Activated CD8-positive, alpha-beta memory T cell treated with anti-CD3 and anti-CD28 coated beads for 4 hours (primary cell): ENCODE measurements at places on chromosomes 6 and 20.
A peak's percentile ranks its signal among the peaks of the same experiment; 100 is the strongest.

- no peak for DNase-seq
Measured at GRCh38 chr6:9100869-9101580, 665.7 kb upstream of the SLC35B3 start.

DNA sequence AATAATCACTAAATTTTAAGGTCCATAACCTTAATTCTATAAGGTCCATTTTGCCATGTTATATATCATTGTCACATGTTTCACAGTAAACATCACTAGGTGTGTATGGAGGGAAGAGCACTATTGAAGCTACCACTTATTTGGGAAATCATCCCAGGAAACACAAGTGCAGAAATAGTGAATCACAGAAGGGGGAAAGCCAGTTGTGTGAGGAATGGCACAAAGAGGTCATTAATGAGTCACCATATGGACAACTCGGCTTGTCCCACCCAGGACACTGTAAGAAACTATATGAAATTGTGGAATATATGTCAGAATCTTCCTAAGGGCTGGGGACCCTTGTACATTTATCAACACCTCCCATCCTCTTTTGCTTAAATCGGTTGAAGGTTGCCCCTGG is 13.7 kb downstream of the BTN3A1 start:
- no peak for DNase-seq

GRCh38 chr6:39319621-39320362 is 2.7 kb downstream of the KCNK16 start:
- no peak for DNase-seq

DNA sequence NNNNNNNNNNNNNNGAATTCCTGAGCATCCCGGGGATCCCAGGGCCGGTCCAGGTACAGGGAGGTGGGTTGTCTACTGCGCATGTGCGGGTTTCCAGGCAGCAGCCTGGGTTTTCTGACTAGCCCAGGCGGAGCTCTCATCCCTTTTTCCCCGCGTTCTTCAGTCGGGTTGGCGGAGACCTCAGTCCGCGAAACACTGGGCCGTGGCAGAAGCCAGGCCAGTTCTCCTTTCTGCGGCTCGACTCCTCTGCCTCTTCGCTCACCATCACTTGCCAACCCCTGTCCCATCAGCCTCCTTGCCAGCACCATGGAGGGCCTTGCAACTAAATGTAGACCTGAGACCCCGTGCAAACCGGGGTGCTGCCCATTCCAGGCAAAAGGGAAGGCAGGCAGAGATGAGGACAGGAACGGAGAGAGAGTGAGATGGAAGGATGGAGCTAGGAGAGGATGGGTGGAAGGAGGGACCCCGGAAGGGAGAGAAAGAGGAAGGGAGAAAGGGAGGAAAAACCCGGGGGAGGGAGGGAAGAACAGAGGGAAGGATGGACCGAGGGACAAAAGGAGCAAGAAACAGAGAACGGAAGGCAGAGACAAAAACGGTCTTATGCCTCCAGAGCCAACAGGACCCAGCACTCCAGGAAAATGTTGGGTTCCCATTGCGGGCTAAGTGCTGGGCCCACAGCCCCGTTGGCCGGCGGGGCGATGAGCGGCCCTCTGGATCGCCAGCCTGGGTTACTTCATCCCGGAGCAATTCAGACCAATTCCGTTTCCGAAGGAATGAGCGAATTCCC is 445.4 kb upstream of the DEFB115 start:
- no peak for DNase-seq

GRCh38 chr20:9756660-9757059 is 82.2 kb downstream of the PAK5 start:
- DNase-seq = no peak

DNA sequence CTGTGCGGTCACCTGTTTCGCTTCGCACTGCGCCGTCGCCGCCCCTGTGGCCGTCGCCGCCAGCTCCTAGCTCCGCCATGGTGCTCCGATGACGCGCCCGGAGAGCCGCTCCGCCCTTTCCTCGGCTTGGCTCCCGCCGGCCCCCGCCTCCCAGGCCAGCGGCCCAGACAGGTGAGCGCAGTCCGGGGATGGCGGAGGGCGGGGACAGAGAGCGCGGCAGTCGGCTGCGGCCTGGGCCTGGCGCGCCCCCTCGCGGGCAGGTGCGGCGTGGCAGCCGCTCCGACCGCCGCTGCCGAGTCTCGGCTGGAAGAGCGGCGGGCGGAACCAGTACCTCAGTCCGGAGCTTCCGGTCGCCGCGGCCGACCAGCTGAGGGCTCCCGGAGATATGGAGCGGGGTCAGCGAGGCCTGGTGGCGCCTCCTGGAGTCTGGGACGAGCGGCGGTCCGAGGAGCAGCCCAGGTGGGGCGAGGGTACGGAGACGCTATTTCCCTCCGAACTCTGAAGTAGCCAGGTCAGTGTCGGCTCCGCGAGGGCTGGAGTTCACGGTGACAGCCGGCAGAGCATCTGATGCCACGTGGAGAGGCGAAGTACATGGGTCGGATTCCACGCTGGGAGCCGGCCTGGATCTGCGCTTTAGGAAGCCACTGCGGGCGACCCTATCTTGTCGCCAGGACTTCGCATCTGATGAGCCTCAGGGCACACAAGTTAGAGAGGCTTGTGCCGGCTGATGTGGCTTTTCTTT is at the start of gene MAP7:
Gene MAP7, minus strand, starts transcription at position 93 of the 742 bp plus-strand sequence. Its CDS starts 14 bp downstream, at position 79.
- DNase-seq = peak; percentile 24

DNA sequence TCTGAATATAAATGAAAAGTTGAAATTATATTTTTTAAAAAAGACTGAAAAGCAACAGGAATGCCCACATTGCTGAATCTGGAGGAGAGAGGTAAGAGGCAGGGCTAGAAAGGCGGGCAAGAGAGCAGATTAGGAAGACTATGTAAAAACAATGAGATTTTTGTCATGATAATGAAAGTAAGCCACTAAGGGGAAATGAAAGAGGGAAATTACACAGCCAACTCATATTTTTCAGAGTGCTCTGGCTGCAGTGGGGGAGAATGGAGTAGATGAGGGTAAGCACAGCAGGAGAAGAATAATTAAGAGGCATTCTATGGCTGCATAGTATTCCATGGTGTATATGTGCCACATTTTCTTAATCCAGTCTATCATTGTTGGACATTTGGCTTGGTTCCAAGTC is 281.9 kb downstream of the PKHD1 start:
- no peak for DNase-seq

- DNase-seq = no peak
Measured at GRCh38 chr6:11366183-11366933, 133.9 kb upstream of the NEDD9 start.

DNA sequence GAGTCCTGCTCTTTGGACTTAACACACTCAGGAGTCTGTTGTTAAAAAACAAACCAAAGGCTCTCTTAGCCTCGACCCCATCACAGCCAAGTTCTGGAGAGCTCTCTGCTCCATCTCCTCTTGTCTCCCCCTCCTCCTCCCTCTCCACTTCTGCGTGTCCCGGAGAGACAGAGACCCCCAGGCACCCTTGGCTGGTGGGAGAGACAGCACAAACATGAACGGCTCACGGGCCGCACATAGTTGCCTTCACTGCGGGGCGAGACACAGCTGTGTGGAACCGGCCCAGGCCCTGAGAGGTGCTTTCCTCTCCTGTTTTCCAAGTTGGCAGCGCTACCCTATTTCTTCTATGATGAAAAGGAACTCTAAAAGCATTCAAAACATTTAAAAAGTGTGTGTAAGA is 23.3 kb upstream of the MYT1 start:
- no peak for DNase-seq

GRCh38 chr6:28751514-28751913 is 172.3 kb downstream of the TRIM27 start:
- DNase-seq = no peak

DNA sequence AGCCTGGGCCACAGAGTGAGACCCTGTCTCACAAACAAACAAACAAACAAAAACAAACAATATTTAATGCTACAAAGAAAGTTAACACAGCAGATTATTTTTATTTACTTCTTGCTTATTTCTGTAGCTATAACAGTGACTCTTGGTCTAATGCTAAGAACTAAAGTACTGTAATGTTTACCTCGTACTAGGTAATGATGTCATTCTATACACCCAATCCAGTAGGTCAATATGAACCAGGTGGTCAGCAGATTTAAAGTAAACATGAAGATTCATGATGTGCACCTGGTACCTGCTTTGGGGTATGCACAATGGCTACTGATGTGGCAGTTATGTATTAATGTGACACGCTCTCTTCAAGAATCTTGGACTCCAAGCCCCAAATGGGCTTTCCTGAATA is 36.6 kb upstream of the CARMIL1 start:
- no peak for DNase-seq

- DNase-seq = no peak
Measured at GRCh38 chr20:48571949-48572847, 255.6 kb downstream of the PREX1 start.

DNA sequence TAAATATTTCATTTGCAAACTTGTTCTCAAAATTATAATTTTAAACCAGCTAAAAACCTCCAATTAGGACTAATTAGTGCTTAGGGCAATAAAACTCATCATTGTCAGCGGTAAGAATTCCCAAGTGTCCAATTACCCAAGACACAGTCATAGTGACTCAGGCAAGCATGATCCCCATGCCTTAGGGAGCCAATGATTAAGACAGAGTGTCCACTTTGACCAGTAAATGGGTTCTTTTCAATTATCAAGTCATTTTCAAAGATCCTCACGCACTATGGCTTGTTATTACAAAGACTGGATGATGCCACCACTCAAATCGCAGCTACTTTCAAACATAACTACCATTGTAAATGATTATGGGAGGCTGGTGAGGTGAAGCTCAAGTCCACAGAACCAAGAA is 114.0 kb downstream of the BFSP1 start:
- DNase-seq = no peak

DNA sequence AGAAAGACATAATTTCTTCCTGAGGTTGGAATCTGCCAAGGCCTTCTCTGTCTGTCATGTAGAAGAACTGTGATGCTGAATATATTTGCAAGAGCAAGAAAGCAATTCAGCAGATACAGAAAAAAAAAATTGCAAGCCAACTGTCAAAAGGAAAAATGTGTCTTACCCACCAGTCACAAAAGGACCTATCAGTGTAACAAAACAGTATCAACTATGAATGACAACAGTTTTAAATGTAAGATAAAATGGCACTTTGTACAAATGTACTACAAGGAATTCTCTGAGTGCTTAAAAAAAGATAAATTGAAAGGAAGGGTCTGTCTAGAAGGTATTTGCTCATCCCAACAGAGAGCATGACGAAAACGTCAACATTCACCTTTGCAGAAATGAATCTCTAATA is 185.3 kb upstream of the TFAP2D start:
- no peak for DNase-seq

- DNase-seq = no peak
Measured at GRCh38 chr6:156916130-156916801, 139.1 kb downstream of the ARID1B start.

GRCh38 chr6:134420614-134421181 is 102.8 kb upstream of the SGK1 start:
- no peak for DNase-seq

- no peak for DNase-seq
Measured at GRCh38 chr20:10110151-10110550, 75.4 kb downstream of the ANKEF1 start.

DNA sequence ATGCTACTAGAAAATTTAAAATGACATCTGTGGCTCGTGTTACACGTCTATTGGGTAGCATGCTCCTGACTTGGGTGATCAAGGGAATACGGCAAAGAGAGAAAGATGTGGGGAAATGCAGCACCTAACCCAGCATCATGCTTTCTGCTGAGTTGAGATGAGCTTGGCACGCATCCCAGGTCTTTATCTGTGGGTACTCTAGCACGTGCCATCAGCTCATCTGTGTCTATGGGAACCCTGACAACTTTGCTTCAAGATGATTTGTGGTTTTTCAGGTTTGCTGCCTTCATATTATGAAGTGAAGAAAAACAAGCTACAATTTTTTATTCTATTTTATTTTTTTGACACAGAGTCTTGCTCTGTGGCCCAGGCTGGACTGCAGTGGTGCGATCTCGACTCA is 21.0 kb downstream of the RNASET2 start:
- no peak for DNase-seq

- no peak for DNase-seq
Measured at GRCh38 chr6:167122827-167123657, at the start of gene CCR6. CCR6 (plus strand) TSS chr6:167123096; CDS start chr6:167136135, 13,039 bp downstream.

DNA sequence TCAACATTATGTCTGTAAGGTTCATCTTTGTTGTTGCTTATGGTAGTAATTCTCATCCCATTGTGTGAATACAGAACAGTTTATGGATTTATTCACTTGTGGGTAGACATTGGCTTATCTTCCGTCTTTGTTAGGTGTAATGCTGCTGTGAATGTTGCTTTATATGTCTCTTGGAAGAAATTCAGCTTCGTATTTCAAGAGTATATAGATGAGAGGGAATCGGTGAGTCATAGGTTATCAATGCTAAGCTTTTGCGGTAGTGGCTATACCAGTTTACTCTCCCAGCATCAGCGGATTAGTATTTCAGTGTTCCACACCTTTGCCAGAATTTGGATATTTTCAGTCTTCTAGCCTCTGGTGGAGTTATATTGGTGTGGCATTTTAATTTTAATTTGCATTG is 77.8 kb downstream of the ZFAND3 start:
- no peak for DNase-seq

GRCh38 chr6:133623621-133624020 is 265.3 kb upstream of the TCF21 start:
- DNase-seq = no peak

DNA sequence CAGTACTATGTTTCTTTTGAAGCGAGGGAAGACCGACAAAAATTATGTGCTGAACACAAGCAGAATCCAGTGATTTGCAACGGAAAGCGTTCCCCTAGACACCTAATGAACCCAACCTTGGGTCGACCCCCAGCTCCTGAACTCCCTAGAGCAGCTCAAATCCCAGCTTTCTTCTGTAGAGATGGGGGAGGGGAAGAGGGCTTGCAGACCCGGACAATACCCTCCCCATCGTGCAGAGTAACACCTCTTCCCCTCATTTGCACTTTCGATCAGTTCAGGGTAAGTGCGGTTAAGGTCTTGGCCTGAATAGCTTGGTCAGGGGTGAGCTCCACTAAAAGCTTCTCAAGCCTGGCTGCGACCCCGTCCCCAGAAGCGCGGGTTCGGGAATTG is 404 bp downstream of the CEP162 start:
- no peak for DNase-seq

DNA sequence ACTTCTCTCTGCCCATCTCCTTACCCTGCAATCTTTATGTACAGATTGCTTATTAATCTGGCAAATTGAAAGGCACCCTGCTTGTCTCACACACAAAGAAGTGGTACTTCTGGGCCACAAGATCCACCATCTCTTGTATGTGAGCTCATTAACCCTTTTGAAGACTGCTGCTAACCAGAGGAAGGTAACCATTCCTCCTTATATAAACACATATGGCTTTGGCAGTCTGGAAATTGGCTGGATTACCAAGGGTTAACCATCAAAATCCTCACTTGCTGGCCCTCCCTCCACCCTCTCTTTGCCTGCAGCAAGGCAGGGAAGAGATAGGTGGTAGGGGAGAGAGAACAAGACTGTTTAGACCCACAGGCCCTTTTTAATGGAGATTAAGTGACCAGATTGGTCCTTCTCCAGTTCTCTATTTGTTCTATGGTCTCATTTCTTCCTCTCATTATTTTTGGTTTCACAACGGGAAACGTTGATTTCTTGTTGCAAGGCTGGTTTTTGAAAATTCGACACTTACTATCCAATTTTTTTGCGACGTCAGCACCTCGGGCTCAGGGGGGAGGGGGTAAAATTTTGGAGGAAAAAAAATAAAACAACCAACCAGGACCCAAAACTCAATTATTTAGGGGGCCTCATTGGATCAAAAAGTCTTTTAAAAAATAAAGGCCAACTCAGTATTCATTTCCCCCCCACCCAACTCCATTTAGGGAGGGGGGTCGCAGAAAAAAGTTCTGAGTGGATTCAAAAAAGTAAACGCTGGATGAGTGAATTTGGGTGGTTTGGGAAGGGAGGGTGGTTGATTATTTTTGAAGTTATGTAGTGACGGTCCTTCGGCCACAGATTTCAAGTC is 859 bp downstream of the PPP1R10 start:
- no peak for DNase-seq
